CD4-positive, alpha-beta memory T cell (primary cell): ENCODE measurements at places on chromosomes 11 and 22. TPM values are rescaled to one million over a fixed set of nuclear protein-coding genes. Genes with fewer than 3 reads are reported as not detected.

DNA sequence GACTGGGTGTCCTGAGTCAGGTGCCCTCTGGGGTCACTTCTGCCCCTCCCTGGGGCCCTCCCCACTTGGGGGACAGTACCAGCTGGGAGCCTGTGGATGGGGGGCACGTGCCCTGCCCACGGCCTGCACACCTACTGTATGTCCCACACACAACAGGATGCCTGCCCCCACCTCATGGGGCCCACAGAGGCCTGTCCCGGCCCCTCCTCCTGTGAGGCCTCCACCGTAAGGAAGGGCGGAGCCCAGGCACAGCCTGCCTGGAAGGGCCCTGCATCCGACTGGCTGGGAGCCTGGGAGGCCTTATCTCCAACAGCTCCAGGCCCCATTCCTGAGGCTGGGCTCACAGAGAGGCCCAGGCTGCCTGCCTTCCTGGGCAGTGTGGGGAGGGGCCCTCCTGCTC, 47.8 kb downstream of the BRSK2 start:
- DNase-seq: no peak

DNA sequence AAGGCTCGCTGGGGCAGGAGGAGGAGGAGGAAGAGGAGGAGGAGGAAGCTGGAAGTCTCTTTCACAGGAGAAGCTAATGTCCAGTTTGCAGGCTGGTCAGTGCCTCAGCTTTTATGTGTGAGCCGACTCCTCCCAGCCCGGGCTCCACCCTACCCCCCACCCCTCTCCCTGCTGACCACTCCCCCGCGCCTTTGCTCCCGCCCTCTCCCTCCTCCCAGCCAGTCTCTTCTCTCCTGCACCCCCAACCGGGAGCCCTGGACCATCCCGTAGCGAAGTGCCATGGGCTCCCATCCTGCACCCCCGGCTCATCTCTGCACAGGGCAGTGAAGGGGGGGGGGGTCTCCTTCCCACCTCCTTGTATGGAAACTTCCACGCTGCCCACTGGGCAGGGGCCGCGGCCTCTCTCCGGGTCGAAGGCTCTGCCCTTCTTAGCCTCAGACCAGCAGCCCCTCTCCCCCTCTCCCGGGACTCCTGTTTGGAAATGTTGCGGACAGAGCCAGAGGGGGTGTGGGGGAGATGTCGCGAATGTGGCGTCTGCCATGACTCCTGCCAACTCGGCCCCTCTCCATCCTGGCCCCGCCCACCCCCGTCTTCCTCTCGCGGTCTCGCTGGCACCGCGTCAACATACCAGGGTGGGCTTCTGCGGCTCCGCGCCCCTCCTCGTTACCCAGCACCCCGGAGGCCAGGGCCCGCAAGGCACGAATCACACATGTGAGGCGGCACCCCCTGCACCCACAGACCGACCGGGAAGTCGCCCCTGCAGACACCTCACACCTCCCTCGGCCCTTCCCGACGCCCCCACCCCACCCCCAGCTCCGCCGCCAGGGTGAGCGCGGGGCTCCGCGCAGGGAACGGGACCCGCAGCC, 1.8 kb downstream of the IGF2 start:
- DNase-seq: no peak

GRCh38 chr11:119626871-119627270, 102.1 kb downstream of the NECTIN1 start:
- no peak for DNase-seq

DNA sequence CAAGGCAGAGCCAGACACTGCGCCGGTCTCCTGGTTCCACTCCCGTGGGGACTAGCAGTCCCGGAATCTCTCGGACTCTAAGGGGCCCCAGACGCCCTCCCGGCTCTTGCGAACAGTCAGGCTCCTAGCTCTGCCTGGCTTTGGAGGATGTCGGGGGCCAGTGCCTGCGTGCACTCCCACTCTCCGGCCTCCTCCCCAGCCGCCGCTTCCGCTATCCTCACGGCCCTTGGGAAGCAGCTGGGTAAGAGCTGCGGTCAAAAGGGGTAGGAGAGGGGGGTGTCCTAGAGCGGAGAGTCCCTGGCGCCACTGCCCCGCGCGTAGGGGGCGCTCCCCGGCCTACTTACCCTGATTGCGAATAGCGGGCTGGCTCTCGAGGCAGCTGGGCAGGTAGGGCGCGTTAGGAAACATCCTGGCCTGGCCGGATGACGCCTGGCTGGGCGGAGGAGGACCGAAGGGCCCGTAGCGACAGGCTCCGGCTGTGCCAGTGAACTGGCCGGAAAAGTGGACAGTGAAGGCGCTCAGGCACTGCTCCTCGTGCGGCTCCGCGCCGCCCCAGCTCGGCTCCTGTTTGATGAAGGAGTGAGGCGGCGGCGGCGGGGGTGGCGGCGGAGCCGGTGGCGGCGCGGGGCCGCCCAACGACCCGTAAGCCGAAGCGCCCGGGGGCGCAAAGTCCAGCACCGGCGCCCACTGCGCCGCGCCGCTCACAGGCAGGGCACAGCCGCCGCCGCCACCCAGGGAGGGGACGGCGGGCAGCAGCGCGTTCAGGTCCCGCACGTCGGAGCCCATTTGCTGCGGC, 785 bp downstream of the WT1 start:
- no peak for DNase-seq

Gene STK33
- total RNA-seq: not detected
